HT1080 (cell line): ENCODE measurements at places on chromosomes 16 and 17.

DNA sequence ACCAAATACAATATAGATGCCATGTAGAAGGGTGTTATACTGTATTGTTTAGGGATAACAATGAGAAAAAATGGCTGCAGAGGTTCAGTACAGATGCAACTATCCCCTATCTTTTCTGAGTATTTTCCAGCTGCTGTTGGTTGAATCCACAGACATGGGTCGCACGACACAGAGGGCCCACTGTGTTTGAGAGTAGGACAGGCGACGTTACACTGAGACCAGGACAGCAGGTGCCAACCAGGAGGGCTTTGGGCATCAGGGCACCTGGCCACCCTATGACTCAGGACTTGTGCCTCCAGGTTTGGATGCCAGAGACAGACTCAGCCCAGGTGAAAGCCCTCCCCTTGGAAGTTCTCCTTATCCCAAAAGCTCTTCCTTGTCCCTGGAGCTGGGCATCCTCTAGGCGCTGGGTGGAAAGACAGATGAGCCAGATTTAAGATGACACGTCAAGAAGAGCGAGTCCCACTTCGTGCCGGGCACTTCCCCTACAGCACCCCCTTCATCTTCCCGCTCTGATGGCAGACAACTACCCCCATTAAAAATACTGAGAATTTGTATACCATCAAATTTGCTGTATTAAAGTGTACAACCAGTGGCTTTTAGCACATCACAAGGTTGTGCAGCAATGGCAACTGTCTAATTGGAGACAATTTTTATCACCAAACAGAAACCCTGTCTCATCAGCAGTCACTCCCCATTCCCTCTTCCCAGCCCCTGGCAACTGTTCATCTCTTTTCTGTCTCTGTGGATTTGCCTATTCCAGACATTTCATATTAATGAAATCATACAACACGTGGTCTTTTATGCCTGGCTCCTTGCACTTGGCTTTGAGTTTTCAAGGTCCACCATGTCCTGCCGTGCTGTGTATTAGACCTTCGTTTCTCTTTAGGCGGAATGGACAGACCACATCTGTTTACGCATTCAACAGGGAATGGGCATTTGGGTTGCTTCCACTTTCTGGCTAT, 30.6 kb downstream of the TNFRSF13B start:
- DNase-seq, result no peak

DNA sequence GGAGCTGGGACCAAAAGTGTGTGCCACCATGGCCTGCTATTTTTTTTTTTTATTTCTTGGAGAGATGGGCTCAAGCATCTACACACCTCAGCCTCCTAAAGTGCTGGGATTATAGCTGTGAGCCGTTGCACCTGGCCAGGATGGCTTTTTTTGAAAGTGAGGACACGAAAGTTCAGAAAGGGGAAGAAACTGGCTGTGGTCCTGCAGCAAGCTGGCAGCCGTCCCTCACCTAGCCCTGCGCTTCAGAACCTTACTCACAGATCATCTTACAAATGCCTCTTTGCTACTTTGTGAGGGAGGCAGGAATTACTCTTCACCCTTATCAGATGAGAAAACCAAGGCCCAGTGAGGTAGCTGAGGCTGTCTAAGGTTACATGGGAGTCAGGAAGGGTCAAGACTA, 4.5 kb upstream of the PPY start:
- no peak for DNase-seq

- DNase-seq, result no peak
These were observed 63.3 kb downstream of the USP32 start for GRCh38 chr17:60328679-60329078.

DNA sequence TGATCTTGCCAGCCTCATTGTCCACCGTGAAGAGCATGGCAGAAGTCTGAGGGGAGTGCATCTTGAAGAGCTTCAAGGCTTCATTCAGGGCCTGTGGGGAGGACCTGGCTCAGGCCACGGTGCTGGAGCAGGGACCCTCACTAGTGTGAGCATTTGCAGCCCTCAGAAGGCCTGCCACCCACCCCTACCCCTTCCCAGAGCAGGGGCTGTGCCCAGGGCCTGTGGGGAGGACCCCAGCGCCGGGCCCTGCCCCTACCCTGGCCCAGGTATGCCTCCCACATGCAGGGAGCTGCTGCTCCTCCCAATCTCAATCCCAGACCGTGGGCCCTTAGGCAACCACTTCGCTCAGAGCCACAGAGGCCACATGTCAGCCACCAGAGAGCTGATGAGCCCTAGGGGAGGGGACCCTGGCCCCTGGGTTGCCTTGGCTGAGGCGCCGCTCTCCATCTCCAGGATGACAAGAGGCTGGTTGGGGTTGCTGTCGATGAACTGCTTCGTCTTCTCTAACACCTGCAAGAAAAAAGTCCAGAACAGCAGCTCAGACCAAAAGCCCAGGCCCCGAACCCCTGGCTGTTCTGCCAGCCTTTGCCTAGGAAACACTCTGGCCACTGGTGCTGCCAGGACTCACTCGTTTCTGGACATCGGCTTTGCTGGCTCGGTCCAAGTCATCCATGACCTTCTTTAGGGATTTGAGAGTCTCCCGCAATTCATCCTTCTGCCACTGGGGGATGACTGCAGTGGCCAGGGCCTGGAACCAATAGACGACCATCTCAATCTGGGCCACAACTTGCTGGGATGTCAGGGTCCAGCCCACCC, 1.8 kb upstream of the EXOSC6 start:
- DNase-seq, result no peak

- DNase-seq, result no peak
These were observed 23.4 kb downstream of the NME2 start for GRCh38 chr17:51189628-51190027.

- DNase-seq, result no peak
These were observed 8.9 kb downstream of the C16orf86 start for GRCh38 chr16:67675579-67675935.

DNA sequence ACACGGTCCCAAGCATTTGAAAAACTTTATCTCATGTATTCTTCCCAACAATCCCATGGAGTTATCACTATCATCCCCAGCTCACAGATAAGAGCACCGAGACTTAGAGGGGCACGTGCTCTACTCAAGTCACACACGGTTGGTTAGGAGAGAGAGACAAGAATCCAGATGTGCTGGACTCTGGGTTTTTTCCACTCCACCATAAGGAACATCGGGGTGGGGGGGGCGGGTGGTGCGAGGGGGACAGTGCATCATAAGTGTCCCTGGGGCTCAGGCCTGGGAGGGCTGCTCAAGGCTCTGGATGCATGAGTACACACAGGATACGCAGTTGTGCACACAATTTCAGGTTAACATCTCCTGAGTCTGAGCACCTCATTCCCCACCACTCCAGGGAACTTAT, 7.4 kb downstream of the CDC42EP4 start:
- no peak for DNase-seq

DNA sequence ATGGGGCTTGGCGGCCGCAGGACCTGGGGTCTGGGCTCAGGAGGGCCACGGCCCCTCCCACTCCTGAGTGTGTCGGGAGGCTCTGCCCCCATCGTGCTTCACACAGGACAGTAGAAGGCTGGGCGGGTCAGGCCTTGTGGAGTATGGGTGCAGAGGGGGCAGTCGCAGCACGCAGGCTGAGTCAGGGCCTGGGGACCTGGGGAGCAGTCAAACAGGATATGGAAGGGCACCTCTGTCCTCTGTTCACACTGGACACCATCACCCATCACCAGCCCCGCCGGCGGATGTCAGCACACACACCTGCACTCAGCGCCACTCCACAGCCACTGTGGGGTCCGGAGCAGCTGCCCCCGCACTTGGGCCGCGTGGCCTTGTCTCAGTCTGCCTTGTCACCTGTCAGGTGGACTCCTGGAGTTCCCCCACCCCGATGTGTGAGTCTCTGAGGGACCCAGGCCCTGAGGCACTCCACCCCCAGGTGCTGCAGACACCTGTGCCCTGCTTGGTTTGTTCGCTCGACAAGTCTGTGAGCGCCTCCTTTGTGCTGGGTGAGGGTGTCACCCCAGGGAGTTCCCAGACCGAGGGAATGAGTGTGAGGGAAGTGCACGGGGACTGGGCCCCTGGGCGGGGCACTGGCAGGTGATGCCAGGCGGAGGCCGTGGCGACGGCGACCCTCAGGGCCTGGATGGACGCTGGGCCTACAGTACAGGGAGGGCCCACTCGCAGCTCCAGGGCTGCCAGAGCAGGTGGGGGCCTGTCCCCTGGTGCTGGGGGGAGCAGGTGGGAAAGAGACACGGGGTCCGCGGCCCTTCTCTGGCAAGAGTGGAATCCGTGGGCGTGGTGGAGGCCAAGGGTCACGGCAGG, 31.7 kb downstream of the ZFPM1 start:
- DNase-seq, result no peak

- DNase-seq, result peak; percentile 40
These were observed at the start of gene TMC8 for GRCh38 chr17:78130437-78131101. TMC8 (plus strand) TSS chr17:78130771; CDS start chr17:78131589, 818 bp downstream.

GRCh38 chr16:1676661-1677060, 1.4 kb upstream of the JPT2 start:
- DNase-seq, result no peak

- no peak for DNase-seq
These were observed 26.8 kb upstream of the ZNF629 start for GRCh38 chr16:30813821-30814189.

- DNase-seq, result no peak
These were observed 154.8 kb upstream of the HSBP1 start for GRCh38 chr16:83652943-83653342.

DNA sequence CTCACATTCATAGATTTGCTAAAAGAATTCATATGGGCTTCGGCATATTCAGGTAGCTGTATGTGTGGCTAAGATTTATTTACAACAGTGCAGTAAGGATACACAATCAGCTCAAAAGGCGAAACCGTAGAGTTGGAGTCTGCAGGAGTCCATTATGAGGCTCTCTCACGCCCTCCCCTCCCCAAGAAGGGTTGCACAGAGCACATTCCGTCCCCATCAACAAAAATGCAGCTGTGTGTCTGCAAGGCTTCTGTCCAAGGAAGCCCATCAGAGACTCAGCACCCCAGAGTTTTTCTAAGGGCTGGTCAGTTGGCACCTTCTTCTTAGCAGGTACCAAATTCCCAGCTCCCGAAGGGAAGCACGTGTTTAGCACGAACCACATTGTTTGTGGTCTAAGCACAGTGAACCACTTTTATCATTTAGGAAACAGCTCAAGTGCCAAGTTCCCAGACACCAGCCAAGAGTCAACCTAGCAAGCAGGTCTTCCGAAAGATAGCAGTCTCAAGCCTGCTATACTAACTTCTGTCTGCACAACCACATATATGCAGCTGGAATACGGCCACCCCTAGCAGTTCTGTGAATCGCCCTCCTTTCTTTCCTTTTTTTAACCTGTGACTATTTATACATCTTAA, 28.5 kb upstream of the MEAK7 start:
- peak; percentile 16 for DNase-seq

- no peak for DNase-seq
These were observed 414 bp downstream of the NARF start for GRCh38 chr17:82458885-82459424.

DNA sequence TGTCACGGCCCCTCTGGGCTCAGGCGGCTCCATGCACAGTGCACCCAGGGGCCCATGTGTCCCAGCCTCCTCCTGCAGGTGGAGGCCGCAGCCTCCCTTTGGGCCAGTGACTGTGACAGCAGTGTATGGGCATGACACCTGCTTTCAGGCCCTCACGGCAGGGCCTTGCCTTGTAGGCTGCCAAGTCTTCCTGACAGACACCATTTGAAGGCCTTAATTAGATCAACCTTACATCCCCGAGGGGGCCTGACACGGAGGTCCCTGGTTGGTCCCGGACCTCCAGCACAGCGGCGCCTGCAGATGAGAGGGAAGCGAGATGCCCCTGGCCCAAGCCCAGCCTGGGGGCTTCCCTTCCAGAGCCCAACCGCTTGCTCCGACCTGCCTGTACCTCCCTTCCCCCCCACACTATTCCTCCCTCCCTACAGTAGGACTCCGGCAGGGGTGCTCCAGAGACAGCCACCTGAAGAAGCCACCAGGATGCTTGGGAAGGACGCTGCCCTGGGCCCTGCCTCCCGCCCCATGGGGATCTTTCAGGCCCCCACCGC, 31.9 kb downstream of the BAIAP2 start:
- no peak for DNase-seq

GRCh38 chr17:55680686-55681341, 41.9 kb downstream of the TMEM100 start:
- no peak for DNase-seq

DNA sequence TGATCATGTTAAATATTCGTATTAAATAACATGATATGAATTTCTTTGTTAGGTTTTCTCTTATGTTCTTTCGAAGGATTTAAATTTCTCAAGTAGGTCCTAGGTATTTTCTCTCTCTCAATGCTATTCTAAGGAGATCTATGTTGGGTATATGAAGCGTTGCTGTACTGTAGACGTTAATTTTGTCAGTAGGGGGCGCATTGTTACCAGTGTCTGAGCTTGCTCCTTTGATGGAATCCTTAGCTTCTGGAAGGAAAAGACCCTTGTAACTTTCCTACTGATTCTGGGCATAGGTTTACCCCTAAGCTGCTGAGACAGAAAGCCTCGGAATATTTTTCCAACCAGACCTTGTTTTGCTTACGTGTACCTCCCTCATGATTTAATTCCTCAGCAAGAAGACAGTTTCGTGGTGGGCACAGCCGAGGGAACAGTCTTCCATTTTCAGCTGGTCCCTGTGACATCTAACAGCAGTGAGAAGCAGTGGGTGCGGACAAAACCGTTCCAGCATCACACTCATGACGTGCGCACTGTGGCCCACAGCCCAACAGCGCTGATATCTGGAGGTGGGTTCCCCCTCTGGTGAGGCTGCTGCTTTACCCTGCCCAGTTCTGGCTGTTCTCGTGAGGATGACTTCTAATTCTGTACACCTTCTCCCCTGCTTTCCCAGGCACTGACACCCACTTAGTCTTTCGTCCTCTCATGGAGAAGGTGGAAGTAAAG, 17.9 kb downstream of the UTP4 start:
- peak; percentile 69 for DNase-seq

DNA sequence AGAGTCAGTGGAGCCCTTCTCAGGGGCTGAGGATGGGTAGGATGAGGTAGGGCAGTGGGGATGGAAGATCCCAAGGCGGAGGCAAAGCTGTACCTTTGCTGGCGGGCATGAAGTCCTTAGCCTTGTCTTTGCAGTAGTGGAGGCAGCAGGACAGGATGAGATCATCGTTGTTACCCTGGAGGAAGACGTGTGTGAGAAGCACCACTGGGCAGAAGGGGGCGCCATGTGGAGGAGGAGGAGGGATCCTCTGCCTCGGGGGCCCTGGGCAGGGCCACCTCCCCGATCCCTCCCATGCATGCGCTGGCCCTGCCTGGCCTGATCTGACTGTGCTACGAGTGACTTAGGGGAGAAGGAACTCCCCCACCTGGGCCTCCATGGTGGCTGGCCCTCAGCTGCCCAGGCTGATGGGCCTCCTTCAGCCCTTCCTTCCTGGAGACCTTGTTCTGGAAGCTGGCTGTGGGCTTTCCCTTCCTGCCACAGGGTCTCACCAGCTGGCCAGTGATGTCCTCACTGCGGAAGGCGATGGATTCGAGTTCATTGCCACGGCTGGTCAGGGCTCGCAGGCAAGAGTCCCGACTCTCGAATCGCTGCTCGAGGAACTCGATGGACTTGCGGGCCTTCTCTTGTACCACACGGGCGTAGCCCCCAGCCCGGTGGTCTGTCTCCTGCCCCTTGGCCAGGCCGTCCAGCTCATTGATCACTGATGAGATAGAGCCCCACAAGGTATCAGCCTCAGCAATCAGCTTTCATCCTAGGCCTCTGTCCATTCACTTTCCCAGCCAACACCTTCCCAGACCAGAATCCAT, 10.3 kb downstream of the HIC1 start:
- peak; percentile 50 for DNase-seq
